ENCODE measurements at places on chromosomes 7 and 10.
A peak's percentile ranks its signal among the peaks of the same experiment; 100 is the strongest.

DNA sequence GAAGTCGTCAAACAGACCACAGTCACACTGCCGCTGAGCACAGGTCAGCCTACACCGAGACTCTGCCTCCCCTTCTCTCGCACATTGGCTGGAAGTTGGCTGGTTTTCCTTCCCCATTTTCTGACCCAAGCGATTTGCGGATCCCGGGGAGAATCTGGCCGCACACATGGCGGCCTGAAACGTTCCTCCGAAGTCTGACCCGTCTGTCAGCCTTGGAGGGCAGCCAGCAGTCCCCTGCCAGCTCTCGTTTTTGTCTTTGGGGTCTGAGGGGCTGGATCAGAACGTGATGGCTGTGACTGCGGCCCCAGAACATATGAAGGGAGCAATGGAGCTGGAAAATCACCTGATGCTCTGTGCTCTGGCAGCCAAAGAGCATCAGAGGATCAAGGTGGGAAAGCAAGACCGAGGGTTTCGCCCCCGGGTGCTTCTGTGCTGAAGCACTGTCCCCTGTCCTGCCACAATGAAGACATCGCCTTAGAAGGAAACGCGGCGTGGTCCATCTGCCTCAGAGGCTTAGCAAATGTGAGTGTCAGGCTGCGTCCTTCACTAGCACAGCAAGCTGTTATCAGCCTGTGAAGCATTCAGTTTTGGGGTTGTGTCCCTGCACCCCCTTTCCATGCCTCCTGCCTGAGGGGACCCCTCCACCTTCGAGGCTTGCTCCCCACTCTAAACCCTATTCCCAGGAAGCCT lies 119.3 kb upstream of the SHH start:
- no peak for DNase-seq

- DNase-seq = peak; percentile 82
Observed at GRCh38 chr10:17228091-17229015, at the start of gene VIM. TSS of gene VIM (plus strand) at chr10:17228241. CDS start at chr10:17229423, 1,182 bp downstream.

DNA sequence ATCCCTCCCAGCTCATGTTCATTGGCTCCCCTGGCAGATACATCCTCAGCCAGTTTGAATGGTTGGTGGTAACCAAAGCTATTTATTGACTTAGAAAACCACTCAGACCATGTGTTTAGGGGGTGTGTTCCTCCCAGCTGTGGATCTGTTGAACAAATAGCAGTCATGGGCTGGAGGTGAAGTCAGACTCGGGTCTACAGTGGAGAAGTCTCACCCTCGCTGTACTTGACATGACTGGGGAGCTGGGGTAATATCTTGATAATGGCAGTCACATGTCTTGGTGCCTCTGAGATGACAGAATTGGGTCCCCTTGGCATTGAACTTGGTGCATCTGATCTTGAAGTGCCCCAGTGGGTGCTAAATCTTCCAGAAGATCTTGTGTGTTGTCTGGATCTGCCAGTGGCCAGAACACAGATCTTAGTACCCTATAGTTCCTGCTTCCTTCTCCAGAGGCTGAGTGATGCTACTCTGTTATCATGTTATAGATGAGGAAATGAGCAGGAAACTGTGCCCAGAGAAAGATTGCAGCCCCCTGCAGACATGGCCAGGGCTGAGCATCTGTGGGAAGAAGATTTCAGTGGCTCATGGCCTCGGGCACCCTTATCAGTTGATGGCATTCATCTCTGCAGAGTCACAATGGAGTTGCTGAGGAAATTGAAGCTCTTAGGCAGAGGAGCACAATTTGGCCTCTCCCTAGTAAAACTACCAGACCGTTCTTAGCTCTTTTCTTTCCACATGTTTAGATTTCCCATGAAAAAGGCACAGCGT lies 50.4 kb downstream of the ADRA2A start:
- DNase-seq = no peak

DNA sequence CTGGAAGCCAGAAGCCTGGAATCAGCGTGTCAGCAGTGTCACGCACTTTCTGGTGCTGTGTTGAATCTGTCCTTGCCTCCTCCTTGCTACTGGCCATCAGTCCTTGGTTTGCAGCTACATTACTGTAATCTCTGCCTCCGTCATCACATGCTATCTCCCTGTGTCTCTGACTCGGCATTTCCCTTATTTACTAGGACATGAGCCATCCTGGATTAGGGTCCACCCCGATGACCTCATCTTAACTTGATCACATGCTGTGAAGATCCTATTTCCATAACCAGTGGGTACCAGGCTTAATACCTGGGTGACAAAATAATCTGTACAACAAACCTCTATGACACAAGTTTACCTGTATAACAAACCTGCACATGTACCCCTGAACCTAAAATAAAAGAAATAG lies 518.0 kb upstream of the KLF6 start:
- DNase-seq = no peak

- no peak for DNase-seq
Observed at GRCh38 chr7:21544303-21544656, 1.4 kb downstream of the DNAH11 start.
